HCEC 1CT (cell line): ENCODE measurements at places on chromosomes 1 and 21.
A peak's percentile ranks its signal among the peaks of the same experiment; 100 is the strongest.

- peak; percentile 78 for DNase-seq
Measured at GRCh38 chr1:28064064-28064463, 24.3 kb downstream of the EYA3 start.

- no peak for DNase-seq
Measured at GRCh38 chr21:36395353-36396111, 10.3 kb downstream of the CHAF1B start.

- no peak for DNase-seq
Measured at GRCh38 chr1:83508485-83509151, 490.3 kb downstream of the TTLL7 start.

DNA sequence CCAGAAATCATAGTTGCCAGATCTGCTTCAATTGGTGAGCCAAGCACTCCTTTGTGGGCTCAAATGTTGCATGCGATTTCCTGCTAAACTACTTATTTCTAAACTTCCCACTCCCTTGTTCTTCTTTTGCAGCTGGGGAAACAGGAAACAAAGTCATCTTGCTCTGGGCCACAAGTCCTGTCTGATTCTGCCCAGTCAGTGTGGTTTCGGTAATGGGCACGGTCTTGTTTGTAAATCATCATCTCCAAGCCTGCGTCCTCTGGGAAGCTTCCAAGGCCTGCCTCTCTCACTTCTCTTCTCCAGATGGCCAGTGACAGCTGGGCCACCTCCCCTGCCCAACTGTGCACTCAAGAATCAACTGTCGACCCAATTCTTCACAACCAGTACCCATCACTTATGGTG is 4.4 kb downstream of the S100A8 start:
- DNase-seq = no peak

- no peak for DNase-seq
Measured at GRCh38 chr1:19373211-19374082, 61.3 kb downstream of the SLC66A1 start.

DNA sequence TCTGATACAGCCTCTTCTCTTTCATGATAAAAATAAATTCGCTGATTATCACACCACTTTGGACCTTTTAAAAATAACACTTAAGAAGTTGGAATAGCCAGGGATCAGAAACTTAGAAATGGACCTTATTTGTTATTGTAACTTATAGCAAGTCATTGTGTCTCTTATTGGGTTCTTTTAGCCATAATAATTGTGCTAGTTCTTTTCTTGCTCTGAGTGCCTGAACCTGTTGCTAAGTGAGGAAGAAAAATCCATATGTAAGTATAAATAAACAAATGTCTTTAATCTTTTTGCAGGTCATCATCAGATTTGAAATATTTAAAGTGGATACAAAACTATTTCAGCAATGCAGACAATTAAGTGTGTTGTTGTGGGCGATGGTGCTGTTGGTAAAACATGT is 25.6 kb downstream of the CDC42 start:
- no peak for DNase-seq

DNA sequence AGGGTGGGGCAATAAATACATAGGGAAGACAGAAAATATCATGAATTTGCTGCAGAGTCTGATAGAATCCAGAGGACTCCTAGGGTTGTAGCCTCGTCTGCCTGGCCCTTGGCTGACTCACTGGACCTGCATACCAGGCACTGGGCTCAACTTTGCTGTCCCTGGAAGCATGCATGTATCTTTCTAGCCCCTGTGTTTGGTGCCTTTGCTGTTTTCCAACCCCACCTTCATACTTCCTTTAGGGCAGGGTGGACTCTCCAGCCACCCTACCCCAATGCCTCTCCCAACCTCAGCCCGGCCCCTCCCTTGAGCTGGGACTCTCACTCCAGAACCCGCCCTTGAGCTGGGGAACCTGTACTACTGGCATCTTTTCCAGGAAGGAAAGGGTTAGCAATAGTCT is 1.2 kb downstream of the RAB25 start:
- DNase-seq = no peak

- DNase-seq = no peak
Measured at GRCh38 chr1:7643530-7643929, 127.6 kb upstream of the VAMP3 start.
